ENCODE measurements at places on chromosomes 4 and X.

DNA sequence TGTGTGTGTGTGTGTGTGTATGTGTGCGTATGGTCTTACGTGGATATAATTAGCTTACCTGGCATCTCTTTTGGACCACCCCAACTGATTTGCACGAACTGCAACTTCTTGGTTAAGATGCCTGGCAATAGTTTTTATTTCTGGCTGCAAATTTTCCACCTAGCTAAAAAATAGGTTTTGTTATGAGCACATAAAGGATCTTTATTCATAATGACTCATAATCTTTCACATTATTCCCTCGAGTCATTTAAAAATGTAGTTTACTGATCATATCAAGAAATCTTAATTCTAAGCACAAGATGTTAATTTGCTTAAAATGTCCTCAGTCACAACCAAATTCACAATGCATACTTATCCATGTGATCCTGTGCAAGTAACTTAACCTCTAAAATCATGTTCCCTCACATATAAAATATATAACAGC, 1.5 kb downstream of the COX18 start:
- DNase-seq = no peak

DNA sequence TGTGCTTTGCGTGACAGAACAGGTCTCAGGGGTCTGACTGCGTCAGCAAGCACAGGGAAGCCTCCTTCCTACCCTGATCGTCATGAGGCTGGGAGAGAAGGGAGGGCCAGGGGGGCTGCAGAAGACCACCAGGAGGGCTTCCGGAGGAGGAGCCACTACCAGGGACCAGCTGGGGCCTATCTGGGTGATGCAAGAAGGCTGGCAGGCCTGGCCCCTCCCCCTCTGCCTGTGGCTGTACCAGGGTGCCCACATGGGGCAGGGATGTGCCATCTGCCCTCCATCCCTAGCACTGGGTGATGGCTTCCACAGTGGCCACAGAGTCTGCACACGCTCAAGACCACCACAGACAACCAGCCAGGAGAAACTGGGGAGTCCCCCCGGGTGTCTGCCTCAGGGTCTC, 116.4 kb upstream of the NKX1-1 start:
- DNase-seq = no peak

DNA sequence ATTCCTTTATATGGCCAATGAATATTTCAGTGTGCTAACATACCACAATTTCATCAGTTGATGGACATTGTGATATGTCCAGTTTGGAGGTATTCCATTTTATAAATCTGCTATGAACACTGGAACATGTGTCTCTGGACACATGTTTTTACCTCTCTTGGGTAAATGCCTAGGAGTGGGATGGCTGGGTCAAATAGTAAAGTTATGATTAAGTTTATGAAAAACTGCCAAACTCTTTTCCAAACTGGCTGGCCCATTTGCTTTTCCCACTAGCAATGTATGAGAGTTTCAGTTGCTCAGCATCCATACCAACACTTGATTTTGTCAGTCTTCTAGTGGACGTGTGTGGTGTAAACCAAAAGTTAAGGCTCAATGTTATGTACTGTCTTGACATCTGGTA, 40.5 kb downstream of the CEP44 start:
- DNase-seq = no peak

DNA sequence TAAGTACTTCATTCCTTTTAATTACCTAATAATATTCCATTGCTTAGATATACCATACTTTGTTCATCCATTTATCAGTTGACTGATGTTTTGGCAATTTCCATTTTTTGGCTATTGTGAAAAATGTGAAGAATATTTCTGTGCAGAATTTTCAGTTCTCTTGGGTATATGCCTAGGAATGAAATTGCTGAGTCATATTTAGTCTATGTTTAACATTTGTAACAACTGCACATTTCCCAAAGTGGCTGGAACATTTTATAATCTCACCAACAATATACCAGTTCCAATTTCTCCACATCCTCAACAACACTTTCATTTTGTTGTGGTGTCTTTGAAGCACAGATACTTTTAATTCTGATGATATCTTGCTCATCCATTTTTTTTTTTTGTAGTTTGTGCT, 215.5 kb downstream of the PDGFC start:
- no peak for DNase-seq
